ENCODE measurements at places on chromosomes 1 and 21. TPM values are rescaled to one million over a fixed set of nuclear protein-coding genes. Genes with fewer than 3 reads are reported as not detected.

DNA sequence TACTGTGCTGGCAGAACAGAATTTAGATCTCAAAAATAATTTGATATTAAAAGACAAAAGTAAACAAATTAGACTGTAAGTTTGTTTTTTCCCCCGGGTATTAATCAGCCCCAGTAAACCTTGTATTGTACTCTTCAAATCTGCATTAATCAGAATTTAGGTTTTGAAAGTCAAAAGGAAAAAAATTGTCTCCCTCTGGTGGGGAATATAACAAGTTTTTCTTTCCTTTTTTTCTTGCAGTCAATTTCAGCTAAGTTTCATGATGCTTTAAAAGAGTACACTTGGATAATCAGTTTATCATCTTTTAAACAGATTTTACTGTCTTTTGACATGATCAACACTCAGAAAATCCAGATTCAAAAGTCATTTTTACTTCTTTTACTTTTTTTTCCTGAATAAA is 134.5 kb upstream of the PKN2 start:
- DNase-seq, result no peak

SEMA4A gene
- total RNA-seq, result 25.4 TPM

- DNase-seq, result no peak
Measured at GRCh38 chr1:198212675-198213074, 55.9 kb downstream of the NEK7 start.

- DNase-seq, result no peak
Measured at GRCh38 chr21:31543191-31543590, 116.3 kb upstream of the SOD1 start.

BARHL2 gene
- not detected for total RNA-seq

DNA sequence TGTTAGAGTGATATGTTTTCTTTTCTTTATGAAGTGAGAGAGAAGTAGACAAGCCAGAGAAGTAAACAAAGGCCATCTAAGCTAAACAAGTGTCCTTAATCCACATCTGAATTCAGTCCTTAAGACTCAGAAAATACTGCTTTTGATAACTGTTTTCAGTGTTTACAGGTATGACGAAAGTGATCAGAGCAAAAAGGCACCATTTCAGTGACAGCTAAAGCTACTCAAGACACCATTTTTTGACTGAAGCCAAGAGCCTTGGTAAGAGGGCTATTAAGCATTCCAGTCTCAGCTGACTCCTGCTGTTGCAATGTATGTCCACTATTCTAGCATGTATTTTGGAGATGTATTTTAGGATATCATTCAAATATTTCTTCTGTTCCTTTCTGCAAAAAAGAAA is 4.1 kb downstream of the KMO start:
- DNase-seq, result peak; percentile 75

DNA sequence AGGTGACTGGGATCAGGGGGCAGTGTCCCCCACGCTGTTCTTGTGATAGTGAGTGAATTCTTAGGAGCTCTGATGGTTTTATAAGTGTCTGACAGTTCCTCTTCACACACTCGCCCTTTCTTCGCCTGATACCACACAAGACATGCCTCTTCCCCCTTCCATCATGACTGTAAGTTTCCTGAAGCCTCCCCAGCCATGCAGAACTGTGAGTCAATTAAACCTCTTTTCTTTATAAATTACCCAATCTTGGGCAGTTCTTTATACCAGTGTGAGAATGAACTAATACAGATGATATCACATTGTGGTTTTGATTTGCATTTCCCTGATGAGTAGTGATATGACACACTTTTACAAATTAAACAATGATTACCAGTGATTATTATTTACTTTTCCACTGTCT is 229.9 kb downstream of the AKT3 start:
- no peak for DNase-seq

PLPPR4 gene
- 7.1 TPM for total RNA-seq

- DNase-seq, result no peak
Measured at GRCh38 chr1:206824331-206824730, 41.1 kb upstream of the IL20 start.

DNA sequence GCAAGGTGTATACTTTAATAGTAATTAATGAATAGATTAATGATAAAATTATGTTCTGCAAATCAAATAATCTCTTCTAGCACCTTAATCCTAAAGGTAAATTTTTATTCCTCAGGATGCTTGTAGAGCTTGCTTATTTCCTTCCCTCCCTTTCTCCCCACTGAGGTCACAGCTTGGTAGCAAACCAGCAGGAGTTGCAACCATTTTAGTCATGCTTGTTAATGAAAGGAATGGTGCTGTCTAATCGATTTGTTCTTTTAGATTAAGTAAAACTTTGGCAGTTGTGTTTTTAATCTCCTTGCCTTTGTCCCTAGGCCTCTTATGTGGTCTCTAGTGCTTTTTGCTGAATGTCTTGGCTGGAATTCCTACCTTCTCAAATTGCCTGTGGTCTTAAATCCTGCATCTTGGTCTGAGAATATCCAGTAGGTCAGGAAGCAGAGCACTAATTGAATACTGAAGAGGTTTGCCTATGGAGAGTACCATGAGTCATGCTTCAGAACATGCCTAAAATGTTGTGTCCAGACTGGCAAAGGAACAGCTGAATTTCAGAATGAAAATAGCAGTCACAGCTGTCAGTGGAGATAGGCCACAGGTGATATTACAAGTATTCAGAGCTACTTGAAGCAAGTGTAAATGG is 36.3 kb upstream of the RWDD3 start:
- DNase-seq, result no peak

- DNase-seq, result no peak
Measured at GRCh38 chr1:158028969-158029368, 35.5 kb downstream of the KIRREL1 start.

GRCh38 chr1:91655912-91656449 is 155.3 kb downstream of the CDC7 start:
- DNase-seq, result no peak

GRCh38 chr1:96641282-96641681 is 80.3 kb upstream of the PTBP2 start:
- no peak for DNase-seq

DNA sequence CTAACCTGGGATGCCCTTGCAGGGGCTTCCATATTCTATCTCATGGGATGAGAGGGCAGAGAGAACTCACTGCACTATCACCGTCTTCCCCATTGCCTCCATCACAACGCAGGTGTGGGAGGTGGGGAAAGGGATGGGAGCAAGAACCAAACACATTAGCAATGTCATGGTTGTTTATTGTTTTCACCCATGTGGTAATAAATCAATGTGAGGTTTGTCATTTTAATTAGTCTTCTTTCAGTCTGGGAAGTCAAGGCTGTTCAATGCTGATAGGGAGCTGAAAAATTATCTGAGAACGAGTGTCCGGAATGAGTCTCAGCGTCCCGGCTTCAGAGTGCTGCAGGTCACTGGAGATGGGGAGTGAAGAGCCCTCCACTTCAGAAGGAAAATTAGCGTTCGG is 268.5 kb downstream of the DUSP10 start:
- no peak for DNase-seq

LHX8 gene
- total RNA-seq, result not detected

REN gene
- 0.18 TPM for total RNA-seq

S100A16 gene
- total RNA-seq, result 145 TPM

DNA sequence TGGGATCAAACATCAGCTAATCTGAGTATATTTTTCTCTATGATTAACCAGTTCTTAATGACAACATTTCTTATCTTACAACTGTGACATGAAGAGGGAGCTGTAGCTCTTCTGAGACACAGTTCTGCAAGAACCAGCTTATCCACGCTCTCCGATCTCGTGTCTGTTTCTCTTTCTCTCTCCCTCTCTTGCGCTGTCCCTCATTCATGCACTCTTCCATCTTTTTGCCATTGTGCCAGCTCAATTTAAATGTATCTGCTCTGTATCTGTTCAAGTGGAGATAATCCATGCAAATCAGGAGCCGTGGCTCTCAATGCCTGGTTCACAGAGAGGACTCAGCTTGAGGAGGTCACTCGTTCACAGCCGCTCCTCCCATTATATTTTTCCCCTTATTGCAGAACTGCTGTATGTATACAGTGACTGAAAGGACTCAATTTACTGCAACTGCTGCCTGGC is 494.7 kb upstream of the ADGRL2 start:
- DNase-seq, result peak; percentile 80

DNA sequence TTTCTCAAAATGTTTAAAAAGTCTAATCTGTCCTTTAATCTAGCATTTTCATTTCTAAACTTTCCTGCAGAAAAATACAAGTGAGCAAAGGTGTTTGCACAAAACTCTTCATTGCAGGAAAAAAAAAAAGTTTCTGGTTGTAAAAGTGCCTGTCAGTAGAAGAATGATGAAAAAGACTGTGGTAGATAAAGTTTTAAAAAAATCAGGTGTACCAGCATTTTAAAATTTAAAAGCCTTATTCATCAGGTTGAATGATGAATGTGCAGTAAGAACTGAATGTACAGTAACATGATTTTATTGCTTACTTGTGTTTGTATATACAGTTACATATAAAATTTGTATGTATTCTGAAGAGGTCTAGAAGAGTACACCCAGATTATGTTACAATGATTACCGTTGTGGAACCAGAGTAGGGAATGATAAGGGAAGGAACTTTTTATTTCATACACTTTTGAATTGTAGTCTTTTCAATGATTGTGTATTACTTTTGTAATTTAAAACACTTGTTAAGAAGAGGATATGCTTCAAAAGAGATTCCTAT is 54.0 kb downstream of the FNBP1L start:
- DNase-seq, result no peak

DNA sequence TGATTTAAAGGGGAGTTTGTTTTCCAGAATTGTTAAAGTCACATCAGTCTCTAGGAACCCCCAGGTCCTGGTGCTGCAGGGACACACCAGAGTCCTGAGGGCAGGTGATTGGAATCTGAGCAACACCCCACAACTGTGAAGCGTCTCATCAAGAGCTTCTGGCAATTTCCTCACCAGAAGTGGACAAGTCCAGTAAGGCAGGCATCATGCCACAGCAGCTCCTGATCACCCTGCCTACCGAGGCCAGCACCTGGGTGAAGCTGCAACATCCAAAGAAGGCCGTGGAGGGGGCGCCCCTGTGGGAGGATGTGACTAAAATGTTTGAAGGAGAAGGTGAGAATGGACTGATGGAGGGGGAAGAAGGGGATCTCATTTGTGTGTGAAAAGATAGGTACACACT is 2.1 kb downstream of the ZFP69 start:
- no peak for DNase-seq

DNA sequence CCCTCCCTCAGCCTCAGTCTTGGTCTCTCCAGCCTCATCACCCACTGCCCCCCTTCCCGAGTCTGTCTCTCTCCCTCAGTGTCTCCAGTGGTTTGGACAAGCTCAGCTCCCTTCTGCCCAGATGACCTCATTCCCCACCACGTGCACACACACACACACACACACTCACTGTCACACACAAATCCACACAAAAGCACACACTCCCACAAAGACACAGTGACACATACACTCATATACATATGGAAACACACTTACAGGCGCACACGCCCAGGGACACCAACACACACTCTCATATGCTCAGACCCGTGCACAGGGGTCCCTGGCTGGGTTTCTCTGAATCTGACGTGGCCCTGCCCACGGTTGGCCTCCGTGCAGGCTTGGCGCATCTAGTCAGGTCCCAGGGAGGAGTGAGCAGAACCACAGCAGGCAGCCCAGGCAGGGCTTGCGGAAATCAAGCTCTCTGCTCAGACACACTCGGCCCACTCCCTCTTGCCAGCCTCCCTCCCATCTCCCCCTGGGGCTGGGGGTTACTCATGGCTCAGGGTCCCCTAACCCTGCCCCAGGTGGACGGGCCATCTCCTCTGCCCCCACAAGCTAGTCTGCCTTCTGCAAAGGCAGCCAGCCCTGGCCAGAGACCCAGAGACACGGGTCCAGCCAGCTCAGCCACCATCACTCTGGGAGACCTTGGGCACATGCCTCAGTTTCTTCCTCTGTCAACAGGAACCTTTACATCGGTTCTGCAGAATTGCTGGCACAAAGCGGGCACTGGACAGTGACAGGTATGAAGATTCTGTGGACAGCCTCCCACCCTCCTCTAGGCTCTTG is 38.5 kb upstream of the FAM131C start:
- DNase-seq, result no peak

DNA sequence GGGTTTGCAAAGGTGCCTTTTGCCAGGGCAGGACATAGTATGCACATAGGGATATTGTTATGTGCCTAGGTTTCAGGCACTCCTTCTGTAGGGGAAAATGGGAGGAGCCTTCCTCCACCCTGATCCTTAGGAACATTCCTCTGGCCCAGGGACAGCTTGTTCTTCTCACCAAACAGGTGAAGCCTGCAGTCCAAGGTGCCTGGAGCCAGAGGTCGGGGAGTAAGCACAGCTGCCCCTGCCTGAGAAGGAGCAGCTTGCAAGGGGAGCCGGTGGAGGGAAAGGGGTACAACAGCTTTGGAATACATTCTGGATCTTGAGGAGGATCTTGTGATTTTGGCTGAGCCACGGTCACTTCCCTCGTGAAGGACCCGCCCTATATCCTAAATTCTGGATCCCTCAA is 82.4 kb upstream of the CD1D start:
- no peak for DNase-seq

- no peak for DNase-seq
Measured at GRCh38 chr1:223657978-223658377, 7.5 kb downstream of the CAPN8 start.

GRCh38 chr1:87872189-87872588 is 543.5 kb downstream of the LMO4 start:
- DNase-seq, result no peak

DNA sequence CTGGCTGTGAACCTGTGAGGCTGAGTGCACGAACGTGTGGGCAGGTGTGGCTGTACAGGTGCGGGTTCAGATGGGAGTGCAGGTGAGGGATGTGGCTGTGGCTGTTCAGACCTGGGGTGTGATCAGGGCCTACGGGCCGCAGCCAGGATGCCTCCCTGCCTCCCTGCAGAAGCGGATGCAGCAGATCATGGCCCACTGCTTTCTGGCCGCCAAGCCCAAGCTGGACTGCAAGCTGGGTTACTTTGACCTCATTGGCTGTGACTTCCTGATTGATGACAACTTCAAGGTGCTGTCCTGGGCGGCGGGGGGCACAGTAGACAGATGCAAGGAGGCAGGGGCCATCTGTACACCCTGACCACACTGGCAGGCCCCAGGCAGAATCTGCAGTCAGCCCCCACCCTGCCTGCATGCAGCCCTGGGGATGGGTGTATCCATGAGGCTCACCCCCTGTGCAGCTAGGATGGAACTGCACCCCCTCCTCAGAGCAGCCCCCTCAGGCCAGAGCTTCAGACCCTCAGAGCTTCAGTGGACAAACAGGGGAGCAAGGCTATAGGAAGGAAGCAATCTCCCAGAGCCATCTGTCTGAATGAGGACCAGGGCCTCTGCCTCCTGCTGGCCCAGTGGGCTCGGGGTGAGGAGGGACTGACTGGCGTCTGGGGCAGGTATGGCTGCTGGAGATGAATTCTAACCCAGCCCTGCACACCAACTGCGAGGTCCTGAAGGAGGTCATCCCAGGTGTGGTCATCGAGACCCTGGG is 9.8 kb downstream of the TNFRSF18 start:
- peak; percentile 53 for DNase-seq

All from left lung (tissue), 14 donors.